Right kidney (tissue), 9 donors: ENCODE measurements at places on chromosomes 3 and 15.
A peak's percentile ranks its signal among the peaks of the same experiment; 100 is the strongest.

DNA sequence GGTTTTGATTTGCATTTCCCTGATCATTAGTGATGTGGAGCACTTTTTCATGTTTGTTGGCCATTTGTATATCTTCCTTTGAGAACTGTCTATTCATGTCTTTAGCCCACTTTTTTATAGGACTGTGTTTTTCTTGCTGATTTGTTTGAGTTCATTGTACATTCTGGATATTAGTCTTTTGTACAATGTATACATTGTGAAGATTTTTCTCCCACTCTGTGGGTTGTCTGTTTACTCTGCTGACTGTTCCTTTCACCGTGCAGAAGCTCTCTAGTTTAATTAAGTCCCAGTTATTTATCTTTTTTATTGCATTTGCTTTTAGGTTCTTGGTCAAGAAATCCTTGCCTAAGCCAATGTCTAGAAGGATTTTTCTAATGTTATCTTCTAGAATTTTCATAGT lies 91.1 kb upstream of the ATP11B start:
- DNase-seq: no peak

DNA sequence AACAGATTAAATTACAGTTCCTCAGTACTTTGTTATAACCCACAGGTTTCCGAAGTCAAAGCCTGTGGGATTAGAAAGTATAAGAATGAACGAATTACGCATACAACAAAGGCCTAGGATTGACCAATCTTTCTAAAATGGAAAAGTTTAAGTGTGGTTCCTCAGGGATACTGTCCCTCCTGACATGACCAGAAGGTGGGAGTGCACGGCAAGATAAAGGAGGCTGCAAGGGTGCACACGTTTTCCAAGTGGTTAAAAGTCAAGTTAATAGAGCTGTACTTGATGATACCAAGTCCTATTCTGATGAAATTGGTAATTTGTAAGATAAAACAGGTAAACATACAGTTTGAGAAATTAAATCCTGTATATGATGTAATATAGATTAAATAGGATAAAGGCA lies 96.2 kb downstream of the ALDH1A2 start:
- no peak for DNase-seq

DNA sequence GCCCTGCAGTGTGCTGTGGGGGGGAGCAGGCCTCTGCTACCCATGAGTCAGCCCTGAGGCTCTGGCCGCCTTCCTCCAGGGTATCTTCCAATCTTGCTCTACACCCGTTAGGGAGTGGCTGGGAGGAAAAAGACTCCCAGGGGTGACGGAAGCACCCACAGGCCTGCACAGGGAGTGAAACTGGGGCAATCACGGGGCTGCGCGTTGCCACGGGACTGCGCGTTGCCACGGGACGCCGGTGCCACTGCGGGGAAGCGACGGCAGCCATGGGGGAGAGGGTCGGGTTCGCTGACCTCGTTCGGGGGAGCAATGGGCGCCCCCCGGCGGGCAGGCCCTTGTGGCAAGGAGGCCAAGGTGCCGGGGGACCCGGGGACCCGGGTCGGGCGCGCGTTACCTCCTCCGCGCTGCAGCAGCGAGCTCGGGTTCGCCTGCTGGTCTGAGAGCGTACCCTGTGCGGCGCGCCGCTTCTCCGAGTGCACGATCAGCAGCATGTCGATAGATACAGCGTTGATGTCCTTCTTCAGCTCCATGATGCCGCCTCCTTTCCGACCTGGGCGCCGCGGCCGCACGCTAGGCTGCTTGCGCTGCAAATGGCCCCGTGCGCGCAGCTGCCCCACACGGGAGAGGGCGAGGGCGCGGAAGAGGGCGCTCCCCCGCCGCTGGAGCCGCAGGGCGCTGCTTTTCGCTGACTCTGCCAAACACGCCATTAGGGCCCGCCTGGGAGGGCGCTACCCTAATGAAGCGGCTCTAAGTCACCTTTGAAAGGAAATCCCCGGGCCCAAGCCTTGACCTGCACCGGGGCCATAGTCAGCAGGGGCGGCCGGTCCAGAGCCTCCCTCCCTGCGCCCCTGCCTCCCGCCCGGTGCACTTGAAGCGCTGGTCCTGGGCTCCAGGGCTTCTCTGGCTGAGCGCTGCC lies at the start of gene KY:
Gene KY (minus strand): TSS at position 592 of the 916 bp plus-strand sequence. CDS start 62 bp downstream, at position 530.
- peak; percentile 83 for DNase-seq

DNA sequence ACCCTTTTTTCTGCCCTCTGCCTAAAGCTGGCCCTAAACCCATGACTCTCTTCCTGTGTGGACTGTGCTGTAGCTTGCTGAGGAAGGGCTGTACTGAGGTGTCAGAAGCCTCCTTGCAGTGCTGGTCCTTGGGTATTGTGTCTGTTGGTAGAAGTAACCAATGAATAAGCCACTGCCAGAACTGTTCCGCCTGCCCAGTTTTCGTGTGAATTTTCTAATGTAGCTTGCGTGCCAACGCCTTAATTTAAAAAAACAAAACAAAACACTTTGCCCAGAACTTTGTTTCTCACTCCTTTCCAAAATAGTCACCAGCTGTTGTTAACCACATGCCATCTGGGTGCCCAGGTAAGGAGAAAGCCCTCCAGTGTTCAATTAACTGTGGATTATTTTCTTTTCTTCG lies 101.9 kb downstream of the KLHL25 start:
- no peak for DNase-seq

DNA sequence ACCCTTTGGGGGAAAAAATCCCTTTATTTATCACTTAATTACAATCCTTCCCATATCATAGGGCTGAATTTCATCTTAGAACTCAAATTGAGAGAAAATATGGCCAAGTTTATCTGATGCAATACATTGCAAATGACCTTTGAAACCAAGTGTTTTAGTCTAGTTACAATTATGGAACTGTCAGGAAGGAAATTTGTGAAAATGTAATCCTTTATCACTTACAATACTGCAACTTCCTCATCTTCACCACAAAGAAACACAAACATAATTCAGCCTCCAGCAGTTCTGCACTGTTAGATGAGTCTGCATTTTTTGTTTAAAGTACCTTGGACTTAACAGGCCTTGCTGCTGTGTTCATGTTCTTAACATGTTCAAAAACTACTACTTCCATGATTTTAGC lies 4.6 kb downstream of the CCPG1 start:
- no peak for DNase-seq

- no peak for DNase-seq
Observed at GRCh38 chr3:158456114-158456513, 114.9 kb upstream of the MLF1 start.

DNA sequence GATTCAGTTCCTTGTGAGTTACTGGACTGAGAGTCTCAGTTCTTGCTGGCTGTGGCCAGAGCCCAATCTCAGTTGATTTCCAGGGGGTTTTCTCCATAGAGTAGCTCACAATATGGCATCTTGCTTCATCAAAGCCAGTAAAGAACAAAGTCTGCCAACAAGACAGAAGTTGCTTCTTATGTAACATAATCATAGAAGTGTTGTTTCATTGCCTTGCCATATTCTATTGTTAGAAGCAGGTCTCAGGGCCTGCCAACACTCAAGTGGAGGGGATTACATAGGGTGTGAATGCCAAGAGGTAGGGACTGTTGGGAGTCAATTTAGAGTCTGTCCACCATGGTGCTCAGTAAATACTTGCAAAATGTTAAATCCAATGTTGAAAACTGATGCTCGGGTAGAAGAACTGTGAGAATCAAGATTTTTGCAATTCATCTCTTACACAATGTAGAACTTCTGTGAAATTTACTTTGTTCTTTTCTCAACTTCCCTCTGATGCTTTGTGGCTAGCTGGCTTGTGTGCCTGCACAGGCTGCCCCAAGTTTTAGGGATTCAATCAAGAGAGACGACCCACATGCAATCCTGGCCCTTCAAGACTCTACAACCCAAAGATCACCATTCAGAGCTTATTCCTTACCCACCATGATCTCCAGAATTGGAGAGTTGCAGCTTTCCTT lies 13.3 kb upstream of the PXYLP1 start:
- DNase-seq: no peak

DNA sequence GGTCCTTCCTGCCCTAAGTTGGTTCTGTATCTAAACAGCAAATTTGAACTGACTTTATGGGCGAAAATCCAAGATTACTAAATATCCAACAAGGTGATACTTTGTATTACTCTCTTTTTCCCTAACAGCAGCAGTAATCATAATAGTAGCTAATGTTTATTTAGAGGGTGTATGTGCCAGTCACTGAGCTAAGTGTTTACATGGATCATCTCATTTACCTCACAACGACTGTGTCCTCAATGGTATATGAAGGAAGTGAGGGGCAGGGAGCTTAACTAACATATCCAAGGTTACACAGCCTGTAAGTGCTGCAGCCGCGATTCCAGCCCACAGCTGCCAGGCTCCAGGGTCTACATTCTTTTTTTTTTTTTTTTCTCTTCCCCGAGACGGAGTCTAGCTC lies 10.3 kb upstream of the LRRC34 start:
- no peak for DNase-seq
